ENCODE measurements at places on chromosomes 4 and X.
A peak's percentile ranks its signal among the peaks of the same experiment; 100 is the strongest.

DNA sequence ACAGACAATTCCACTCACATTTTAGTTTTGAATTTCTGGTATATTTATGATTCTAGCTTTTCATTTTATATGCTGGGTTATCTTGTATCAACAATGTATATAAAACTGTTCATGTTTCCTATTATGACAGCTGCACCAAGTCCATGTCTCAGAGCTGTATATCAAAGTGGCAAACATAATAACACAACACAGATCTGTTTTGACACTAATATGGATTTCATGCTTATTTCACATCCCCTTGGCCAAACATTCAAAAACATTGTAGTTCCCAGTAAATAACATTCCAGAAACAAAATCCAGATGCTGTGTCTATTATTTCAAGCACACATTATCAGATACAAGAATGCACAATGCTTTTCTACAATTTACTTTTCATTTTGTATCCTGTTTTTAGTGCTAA lies 380.6 kb upstream of the MAGEB2 start:
- DNase-seq = no peak

DNA sequence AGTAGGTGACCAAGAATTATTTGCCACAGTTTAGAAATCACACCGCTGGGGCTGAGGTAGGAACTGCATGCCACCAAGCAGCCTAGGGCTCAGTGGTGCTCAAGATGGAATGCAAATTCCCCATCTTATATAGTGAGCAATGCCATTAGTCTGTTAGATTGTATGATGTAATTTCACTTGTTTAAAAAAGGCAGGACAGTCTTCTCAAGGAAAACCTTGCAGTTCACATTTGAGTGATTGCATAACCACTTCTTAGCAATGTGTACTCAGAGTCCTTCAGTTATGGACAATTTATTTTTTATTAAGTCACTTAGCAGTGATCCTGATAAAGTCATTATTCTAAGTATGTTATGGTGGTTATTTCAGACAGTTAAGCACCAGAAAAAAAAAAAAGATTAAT lies 142.9 kb upstream of the SFRP2 start:
- no peak for DNase-seq

GRCh38 chrX:138885886-138886285 lies 174.4 kb upstream of the FGF13 start:
- DNase-seq = no peak

DNA sequence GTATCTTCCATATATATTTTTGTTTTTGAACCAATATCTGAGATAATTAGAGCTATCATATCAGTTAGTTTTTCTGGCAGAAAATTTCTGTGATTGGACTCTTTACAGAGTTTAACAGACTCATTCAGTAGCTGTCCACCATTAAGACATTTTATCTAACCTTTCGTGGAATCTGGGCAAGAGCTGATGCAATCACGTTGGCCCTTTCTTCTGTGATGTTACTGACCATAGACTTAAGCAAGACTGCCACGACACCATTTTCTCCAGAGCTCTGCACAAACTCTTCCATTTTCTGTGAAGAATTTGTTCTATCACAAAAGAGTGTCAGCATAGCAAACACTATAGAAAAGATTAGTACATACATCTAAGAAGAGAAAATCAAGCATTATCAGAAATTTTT lies 41.8 kb upstream of the UGT2B15 start:
- DNase-seq = no peak

GRCh38 chr4:119118397-119118796 lies 17.2 kb upstream of the MYOZ2 start:
- DNase-seq = no peak

DNA sequence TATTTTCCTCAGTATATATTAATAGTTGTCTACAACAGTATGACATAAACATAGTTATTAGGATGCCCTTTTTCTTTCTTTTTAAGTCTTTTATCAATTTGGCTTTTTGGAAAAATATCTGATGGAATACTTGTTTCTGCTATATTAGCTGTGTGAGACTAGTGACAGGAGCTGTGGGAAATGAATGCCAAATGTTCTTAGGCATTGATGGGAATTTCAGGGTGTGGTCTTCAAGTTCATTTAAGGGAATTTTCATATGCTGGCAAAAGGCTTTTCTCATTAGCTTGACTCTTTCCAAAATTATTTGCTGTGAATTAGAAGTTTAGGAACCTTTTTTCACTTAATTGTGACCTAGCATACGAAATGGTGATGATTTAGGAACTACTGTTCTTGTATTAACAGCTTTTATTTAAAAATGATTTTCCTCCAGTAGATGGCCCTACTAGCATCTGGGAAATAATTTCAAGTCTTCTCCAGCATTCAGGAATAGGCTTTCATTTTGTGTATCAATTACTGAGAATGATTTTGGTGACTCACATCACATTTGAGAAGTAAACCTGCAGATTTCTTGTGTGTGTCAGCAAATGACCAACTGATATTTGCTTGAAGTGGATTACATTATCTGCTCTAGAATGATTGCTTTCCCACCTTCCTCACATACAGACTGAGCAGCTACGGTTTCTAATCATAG lies 70.9 kb downstream of the HTT start:
- no peak for DNase-seq

DNA sequence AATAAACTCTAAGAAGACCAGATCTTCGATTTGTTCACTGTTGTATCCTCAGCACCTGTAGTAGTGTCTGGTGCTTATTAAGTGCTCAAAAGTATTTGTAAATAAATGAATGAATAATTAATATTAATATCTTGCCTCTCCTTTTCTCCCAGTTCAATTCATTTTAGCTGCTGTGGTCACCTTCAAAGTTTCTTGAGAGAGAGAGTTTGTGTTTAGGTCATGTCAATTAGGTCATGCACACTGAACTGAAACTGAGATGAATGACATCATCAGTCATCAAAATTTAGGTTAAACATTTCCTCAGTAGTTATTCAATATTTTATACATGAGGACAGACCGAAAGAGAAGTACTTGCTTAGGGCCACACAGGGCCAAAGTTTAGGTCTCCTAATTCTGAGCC lies 73.5 kb downstream of the ANXA3 start:
- DNase-seq = no peak

DNA sequence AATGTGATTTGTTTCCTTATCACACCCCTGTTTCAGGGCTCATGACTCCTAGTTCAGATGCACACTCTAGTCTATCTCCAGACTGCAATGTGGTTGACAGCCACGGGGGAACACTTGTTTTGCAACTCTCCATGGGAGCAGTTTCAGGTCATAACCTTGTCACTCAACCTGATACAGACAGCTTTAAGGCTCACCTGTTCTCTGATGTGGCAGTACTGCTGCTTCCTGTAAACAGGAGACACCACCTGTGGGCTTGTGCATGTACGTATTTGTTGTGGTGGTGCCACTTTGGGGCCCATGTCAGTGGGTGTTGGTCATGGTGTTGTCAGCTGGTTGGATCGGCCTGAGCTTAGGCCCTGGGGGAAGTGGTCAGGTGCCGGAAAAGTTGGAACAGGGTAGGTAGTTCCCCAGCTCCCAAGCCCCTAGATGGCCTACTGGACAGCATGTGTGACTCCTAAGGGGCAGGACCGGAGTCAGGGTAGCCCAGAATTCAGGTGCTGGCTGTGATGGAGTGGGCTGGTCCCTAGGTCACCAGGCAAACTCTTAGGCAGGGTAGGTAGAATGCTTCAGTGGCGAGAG lies 46.2 kb downstream of the FAM9B start:
- no peak for DNase-seq

DNA sequence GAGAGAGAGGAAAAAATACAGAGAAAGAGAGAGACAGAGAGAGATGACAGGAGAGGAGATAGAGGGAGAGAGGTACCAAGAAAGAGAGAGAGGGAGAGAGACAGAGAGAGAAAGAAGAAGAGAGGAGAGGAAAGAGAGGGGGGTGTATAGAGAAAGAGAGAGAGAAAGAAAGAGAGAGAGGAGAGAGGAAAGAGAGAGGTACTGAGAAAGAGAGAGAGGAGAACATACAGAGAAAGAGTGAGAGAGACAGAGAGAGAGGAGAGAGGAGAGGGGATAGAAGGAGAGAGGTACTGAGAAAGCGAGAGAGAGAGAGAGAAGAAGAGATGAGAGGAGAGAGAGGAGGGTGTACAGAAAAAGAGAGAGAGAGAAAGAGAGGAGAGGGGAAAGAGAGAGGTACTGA lies 269.4 kb downstream of the CRLF2 start:
- no peak for DNase-seq

DNA sequence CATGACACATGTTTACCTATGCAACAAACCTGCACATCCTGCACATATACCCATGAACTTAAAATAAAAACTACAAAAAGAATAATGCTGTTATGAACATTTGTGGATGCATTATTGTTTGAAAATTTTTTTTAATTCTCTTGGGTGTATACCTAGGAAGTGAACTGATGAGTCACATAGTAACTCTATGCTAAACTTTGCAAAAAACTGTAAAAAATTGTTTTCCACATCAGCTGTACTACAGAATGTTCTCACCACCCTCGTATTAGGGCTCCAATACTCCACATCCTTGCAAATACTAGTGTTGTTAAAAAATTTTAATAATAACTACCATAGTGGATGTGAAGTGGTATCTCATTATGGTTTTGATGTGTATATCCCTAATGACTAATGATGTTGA lies 33.3 kb upstream of the ZNF280C start:
- no peak for DNase-seq

- no peak for DNase-seq
Observed at GRCh38 chr4:164212134-164212533, 541.8 kb upstream of the SMIM31 start.

- DNase-seq = peak; percentile 84
Observed at GRCh38 chrX:131746491-131746968, 202.7 kb downstream of the OR13H1 start.

DNA sequence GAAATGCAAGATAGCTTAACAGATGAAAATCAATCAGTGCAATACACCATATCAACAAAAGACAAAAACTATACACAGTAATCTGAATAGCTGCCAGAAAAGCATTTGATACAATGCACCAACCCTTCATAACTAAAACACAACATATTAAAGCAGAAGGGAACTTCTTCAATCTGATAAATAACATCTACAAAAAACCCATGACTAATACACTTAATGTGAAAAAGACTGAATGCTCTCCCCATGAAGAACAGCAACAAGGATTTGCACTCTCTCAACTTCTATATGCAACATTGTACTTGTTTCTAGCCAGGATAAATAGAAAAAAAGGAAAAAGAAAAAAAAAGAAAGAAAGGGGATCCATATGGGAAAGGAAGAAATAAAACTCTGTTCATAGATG lies 139.7 kb downstream of the RBM47 start:
- DNase-seq = no peak

DNA sequence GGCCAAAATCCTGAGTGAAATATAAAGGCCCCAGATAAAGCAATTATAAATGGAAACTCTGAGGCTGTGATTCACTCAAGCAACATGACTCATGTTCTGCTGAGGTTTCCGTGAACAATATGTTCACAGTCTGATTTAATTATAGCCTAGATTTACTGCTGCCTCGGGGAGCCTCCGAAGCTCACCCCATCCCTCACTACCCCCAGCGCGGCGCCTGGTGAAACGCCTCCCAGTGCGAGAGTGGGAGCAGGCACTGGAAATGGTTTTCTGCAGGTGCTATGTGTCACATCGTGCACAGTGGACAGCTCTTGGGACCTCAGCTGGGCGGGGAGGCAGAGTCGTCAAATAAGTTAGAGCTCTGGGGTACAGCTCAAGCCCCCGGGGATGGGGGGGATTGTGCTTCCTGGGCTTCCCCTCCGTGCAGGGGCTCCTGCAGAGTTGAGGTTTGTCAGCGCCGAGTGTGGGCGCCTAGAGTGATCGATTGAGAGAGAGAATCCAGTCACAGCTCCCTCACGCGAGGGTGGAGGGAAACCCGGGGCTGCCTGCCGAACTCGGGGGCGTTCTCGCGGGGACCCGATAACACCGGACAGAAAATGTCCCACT lies 110.6 kb downstream of the PHKA2 start:
- no peak for DNase-seq

GRCh38 chr4:80197601-80198440 lies 518 bp downstream of the PRDM8 start:
- no peak for DNase-seq

- no peak for DNase-seq
Observed at GRCh38 chr4:132593717-132594400, 555.2 kb upstream of the PCDH10 start.

DNA sequence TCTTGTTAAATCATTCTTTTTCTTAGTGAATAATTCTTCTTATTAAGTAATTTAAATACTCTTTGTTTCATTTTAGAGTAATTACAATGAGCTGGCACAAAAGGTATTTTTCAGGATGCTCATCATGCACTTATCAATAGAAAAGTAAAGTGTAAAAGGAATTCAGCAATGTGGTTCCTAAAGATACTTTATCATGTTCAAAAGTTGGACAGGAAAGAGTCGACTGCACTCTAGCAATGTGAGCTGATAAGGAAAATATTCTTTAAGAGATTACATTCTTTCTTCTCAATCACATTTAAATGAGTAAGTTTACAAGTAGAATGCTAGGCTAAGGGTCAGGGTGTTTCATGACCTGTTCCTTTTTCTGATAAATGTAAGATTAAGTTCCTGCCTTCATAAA lies 609.5 kb upstream of the FAM241A start:
- no peak for DNase-seq

- DNase-seq = no peak
Observed at GRCh38 chrX:68897118-68897945, 68.5 kb downstream of the EFNB1 start.

DNA sequence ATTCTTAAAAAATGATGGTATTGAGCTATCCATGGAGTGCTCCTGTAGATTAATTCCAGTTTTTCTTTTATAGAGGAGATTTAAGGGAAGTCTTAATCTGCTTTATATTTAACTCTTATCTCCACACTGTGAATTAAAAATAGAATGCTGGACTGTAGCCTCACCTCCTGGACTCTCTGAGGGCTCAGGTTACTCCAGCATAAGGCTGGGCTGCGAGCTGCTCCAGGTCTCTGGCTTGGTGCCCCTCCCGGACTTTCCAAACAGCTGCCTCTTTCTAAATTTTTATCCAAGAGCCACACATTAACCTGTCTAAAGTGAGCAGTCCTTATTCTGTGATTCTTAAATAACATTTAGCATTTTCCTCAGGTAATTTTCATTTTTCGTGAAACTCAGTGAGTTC lies 218.7 kb upstream of the JADE1 start:
- peak; percentile 52 for DNase-seq

- DNase-seq = no peak
Observed at GRCh38 chr4:188903986-188904385, 764.7 kb downstream of the TRIML1 start.

DNA sequence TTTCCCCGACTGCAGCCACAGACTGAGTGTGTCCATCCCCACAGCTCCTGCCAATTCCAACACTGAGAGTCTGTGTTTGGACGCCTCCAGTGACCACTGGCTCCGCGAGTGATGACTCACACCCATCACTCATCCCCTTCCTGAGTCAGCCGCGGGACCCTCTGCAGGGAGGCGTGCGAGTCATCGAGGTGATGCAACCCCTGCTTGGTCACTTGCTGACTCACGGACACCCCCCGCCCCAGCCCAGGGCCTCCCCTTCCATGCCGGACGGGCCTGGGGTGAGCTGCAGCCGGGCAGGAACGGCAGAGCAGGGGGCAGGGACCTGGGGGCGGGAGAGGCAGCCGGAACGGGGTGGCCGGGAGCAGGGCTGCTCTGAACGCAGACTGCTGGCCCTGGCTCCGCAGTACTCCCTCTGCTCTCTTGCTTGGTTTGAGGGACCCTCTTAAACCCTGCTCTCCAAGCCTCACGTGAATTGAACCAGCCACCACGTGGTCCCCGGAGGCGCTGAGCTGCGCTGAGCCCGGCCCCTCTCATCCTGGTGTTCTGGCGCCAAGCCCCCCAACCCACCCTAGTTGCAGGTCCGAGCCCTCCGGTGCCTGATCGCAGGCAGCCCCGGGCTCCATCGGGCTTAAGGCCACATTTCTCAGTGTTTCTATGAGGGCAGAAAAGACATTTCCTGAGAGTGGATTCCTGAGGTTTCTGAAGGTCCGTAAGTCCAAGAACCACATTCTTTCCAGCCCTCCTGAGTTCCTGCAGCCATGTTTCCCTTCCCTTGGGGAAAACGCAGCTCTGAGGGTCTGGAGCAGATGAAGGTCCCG lies 32.4 kb downstream of the FGFRL1 start:
- no peak for DNase-seq

Data from DMS 273 treated with DMSO at 0.1 percent for 48 hours (cell line).